ENCODE measurements at places on chromosomes 16 and 17.

DNA sequence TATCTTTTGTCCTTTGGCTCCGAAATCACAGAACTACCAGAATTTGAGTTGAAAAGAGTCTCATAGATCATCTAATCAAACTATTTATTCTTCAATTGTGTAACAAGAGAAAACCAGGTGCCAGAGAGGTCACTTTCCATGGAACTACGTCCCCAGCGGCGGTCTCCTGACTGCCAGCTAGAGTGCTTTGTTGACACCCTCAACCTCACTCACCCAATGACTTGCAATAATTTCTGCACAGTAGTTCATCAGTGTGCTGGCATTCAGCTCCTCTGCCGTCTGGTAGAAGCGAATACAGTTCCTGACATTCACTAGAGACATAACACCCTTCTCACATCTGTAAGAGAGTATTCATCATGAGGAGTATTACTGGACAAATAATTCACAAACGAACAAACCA, 54.2 kb downstream of the ANKFY1 start:
- no peak for DNase-seq

GRCh38 chr16:1537763-1538289, 4.4 kb downstream of the TMEM204 start:
- DNase-seq: no peak

DNA sequence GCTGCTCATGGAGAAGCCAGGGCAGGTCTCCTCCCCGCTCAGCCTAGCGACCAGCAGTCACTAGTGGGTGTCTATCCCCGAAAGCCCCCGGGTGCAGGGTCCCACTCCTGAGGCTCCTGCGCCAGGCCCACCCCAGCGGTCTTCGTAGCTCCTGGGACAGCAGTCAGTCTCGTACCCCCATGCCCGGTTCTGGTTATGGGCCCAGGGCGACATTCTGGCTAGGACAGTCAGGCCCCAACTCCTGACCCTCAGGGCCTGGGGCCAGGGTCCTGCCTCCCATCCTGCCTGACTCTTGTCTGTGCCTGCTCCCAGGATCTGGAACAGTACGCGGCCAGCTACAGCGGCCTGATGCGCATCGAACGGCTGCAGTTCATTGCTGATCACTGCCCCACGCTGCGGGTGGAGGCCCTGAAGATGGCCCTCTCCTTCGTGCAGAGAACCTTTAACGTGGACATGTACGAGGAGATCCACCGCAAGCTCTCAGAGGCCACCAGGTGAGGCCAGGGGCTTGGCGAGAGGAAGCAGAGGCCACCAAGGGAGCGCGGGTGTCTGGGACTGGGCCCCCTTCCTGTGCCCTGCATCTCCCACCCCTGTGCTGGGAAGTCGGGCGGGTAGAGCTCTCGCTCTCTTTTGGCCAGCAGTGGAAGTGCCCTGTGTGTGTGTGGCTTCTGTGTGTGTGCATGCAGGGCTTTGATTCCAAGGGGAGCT, 2.0 kb downstream of the GPS1 start:
- DNase-seq: no peak

- DNase-seq: peak; percentile 63
Measured at GRCh38 chr16:30570636-30571444, 674 bp downstream of the ZNF688 start.

GRCh38 chr16:22787466-22788192, 26.3 kb upstream of the HS3ST2 start:
- no peak for DNase-seq

DNA sequence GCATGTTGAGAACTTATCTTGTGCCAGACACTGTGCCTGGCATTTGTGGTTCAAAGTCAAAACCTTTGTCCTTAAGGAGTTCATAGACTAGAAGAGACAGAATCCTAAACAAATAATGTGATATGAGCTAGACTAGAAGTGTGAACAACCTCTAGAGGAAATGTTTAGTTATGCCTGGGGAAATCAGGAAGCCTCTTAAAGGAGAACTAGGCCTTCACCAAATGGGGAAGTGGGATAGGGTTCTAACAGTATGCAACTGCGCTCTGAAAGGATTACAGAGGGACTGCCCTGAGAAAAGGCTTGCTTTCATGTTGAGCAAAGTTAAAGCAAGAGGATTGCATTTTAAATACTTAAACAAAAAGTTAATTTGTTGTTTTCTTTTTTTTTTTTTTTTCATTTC, 4.9 kb downstream of the RUNDC1 start:
- no peak for DNase-seq

- no peak for DNase-seq
Measured at GRCh38 chr17:55363033-55363432, 58.6 kb downstream of the MMD start.

GRCh38 chr17:17056156-17056539, 13.9 kb downstream of the MPRIP start:
- DNase-seq: no peak

GRCh38 chr17:60747069-60747808, 69.6 kb downstream of the BCAS3 start:
- DNase-seq: no peak

DNA sequence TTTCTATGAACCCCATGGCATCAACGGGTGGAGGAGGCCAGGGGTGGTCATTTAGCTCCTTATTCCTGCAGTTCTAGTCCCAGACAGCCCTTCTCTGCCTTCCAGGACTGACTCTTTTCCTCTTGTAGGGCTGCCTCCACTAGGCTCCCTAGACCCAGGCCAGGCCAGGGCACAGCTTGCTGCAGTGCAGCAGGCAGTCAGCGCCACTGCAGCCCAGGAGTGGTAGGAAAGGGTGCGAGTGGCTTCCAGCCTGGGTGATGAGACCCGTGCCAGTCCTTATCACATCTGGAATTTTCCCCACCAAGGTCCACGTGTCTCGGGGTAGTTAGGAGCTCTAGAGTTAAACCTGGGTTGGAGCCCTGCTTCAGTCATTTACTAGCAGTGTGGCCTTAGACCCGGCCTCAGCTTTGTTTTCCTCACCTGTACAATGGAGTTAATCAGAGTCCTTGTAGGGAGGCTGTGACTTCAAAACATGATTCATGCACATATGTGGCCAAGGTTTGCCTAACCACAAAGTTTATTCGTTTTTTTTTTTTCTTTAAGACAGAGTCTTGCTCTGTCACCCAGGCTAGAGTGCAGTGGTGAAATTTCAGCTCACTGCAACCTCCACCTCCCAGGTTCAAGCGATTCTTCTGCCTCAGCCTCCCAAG, 4.7 kb downstream of the SLC5A11 start:
- no peak for DNase-seq

DNA sequence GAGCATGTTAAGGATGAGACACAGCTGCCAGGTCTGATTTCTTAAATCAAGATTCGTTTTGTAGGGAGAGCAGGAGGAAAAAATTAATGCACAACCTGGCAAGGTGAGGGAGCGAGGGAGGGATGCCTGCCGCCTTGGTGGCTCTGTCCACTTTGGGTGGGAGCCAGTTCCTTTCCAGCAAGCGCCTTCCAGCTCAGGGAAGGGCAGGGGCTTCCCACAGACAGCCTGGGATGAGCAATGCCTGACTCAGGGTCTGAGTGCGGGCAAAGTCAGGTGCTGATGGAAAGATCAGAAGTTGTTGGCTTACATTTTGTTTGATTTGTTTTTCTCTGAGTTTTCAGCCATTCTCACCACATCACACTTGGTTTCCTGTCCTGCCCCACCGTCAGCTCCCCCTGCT, 220.7 kb downstream of the ENGASE start:
- DNase-seq: no peak

DNA sequence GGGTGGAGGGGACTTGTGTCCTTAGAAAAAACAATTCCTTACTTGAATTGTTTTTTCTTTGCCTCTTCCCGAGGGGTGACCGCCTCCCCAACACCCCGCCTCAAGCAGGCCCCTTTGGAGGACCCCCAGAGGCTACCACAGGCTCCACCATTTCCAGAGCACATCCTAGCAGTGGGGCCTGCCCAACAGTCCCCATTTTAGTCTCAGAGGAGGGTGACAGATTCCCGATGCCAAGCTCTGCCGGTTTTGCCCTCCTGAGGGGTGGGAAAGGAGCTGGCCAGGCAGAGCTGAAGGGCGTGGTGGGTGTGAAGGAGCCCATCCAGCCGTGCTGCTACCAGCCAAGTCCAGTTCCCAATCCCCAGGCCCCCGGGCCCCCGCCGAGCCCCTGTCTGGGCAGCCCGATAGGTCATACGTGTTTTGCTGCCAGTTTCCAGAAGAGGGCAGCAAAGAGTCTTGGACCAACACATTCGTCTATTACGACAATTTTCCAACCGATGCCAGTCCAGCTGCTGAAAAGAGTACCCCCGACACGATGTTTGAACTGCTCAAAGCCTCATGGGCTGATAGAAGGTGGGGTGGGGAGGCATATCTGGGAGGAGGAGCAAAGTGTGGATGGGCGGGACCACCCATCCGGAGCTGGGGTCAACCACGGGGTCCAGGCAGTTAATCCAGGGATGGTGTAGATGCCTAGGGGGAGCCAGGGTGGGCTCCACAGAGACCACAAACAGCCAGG, 18.8 kb upstream of the GAA start:
- peak; percentile 90 for DNase-seq

- DNase-seq: no peak
Measured at GRCh38 chr16:50972876-50973275, 178.2 kb downstream of the SALL1 start.

DNA sequence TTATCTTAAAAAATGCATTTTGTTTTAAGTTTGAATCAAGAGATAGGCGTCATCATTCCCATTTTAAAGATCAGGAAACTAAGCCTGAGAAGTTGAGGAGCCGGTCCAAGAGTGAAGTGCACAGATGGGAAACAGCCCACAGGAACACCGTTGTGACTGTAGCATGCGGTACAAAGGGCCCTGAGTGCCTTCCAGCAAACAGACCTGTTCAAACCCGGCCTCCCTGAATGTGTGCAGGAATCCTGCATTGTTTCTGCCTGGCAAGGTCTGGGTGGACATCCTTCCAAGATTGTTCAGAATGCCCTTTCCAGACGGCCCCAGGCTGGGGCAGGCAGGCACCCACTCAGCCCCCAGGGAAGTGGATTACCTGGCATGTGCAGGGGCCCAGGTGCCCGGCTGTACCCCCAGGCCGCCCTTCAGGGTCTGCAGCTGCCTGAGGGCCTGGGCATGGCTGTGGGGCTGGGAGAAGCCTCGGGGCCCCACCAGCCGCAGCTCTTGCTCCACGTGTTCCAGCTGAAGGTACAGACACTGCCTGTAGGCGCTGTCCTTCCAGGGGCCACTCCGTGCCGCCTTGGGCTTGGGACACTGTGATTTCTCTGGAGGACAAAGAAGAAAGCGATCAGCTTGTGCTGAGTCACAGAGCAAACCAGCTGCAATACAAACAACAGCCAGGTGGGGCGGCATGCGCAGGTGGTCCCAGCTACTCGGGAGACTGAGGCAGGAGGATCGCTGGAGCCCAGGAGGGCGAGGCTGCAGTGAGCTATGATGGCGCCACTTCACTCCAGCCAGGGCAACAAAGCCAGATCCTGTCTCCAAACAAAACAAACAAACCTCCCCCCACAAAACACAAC, 45.0 kb upstream of the GCSH start:
- DNase-seq: no peak

GRCh38 chr16:17104654-17105053, 366.1 kb downstream of the XYLT1 start:
- DNase-seq: no peak

GRCh38 chr17:2905696-2906501, 109.7 kb downstream of the RAP1GAP2 start:
- no peak for DNase-seq

- DNase-seq: no peak
Measured at GRCh38 chr17:36870720-36870999, 66.6 kb upstream of the LHX1 start.

- DNase-seq: no peak
Measured at GRCh38 chr17:78345791-78346494, 13.9 kb downstream of the SOCS3 start.

- DNase-seq: no peak
Measured at GRCh38 chr16:9212621-9213020, 121.2 kb downstream of the HAPSTR1 start.

- no peak for DNase-seq
Measured at GRCh38 chr17:63847525-63848249, 5.2 kb upstream of the SMARCD2 start.

DNA sequence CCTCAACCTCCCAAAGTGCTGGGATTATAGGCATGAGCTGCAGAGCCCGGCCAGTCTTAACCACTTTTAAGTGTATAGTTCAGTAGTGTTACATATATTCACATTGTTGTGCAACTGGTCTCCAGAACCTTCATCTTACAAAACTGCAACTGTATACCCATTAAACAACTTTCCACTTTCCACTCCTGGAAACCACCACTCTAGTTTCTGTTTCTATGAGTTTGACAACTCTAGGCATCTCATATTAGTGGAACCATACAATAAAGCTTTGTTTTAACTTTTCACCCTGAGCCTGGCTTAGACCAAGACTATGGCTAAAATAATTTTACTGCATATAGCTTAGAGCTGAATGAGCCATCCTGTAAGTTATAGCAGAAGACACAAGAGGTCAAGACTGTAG, 108.0 kb upstream of the GOT2 start:
- no peak for DNase-seq

GRCh38 chr17:48499248-48499647, 31.6 kb downstream of the HOXB1 start:
- DNase-seq: no peak

DNA sequence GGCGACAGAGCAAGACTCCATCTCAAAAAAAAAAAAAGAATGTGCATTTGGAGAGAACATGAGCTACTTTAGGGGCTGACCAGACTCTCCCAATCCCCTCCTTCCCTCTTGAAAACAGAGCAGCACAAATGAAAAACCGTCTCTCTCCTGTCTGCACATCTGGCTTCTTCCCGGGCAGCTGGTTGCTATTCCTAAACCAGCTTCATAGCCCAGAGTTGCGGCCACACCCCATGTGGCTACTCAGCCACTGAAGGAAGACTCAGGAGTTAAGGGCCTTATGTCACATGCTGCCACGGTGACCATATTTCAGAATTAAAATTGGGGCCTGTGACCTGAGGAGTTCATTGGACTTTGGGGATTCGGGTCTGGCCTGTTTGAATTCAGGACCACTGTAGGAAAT, 48.3 kb downstream of the KATNIP start:
- no peak for DNase-seq

DNA sequence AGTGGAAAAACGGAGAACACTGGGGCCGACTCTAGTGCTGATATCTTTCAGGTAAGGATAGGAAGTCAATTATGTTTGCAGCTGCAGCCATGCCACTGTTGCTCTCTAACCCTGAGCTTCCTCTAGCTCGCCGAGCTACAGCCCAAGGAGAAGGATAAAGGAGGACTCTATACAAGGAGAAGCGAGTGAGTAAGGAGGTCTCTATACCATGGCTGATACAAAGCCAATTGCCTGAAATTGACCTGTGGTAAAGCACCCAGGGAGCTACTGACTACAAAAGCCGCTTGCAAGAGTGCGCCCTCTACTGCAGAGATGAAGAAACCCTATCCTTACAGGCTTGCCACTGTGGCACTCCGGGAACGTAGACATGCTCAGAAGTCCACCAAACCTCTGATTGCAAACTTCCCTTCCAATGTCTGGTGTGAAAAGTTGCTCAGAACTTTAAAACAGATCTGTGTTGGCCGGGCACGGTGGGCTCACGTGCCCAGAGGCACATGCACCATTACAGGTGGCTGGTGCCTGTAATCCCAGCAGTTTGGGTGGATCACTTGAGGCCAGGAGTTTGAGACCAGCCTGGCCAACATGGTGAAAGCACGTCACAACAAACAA, 10.8 kb upstream of the SLC46A1 start:
- DNase-seq: no peak

- peak; percentile 46 for DNase-seq
Measured at GRCh38 chr17:978103-979093, 1.2 kb downstream of the NXN start.

Measured in brain (organoid and tissue), 16 donors.